Stimulated activated effector memory CD8-positive, alpha-beta T cell treated with anti-CD3 and anti-CD28 coated beads, Interleukin-12 subunit alpha, Interleukin-12 subunit beta, amount 100 ng/mL, for 72 hours (primary cell): ENCODE measurements at places on chromosomes 16 and 17.

GRCh38 chr17:33525186-33525585 lies 232.1 kb upstream of the ASIC2 start:
- no peak for DNase-seq

DNA sequence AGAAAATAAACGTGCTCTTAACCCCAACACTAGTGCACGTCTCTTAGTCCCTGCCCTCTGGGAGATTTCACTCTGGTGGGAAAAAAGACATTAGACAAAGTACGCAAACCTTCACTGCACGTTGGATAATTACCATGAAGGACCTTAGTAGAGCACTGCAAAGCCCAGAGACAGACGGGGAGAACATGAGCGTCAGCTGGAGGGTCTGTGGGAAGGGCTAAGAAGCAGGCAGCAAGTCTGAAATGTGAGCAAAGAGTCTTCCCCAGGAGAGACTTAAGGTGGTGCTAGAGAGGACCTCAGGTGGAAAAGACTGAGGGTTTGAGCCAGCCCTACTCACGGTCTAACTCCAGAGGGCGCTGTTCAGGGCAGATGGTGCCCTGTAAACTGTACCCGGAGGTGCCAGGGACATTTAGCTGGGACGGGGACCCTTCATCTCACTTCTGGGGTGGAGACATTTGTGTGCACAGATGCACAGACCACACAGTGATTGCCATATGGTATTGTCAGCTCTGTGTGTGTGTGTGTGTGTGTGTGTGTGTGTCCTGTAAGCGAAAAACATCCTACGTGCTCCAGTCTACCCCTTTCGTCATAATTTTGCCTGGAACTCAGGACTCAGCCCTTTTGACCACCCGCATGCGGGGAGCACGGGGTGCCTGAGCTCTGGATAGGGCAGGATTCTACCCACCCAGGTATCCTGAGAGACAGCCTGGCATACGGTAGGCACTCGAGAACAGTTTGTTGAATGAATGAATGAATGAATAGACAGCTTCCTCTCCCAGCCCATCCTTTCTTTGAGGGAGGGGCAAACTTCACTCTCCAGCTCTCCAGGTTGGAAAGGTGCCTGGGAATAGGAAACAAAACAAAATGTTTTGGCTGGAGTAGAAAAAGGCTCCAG lies 10.1 kb upstream of the STAC2 start:
- peak; percentile 72 for DNase-seq

DNA sequence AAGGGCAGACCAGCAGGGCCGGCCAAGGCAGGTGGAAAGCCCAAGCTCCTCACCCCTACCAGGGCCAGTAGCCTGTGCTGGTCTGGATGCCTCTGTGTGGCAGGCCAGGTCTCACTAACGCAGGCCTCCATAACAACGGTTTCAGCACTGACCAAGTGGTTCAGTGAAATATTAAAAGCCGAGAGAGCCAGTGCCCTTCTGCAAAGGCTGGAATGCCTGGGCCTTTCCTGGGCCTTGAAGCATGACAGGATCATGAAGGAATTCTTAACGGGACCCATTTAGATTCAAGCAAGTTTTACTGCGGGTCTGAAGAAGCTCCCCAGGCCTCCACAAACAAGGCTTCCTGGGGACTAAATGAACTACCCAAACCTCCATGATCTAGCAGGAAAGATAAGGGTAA lies 16.3 kb downstream of the ADAD2 start:
- no peak for DNase-seq

- no peak for DNase-seq
Observed at GRCh38 chr17:57154921-57155320, 69.9 kb downstream of the AKAP1 start.

GRCh38 chr16:81837312-81837751 lies 58.2 kb downstream of the PLCG2 start:
- no peak for DNase-seq

- no peak for DNase-seq
Observed at GRCh38 chr17:70276906-70277305, 107.6 kb downstream of the KCNJ2 start.

DNA sequence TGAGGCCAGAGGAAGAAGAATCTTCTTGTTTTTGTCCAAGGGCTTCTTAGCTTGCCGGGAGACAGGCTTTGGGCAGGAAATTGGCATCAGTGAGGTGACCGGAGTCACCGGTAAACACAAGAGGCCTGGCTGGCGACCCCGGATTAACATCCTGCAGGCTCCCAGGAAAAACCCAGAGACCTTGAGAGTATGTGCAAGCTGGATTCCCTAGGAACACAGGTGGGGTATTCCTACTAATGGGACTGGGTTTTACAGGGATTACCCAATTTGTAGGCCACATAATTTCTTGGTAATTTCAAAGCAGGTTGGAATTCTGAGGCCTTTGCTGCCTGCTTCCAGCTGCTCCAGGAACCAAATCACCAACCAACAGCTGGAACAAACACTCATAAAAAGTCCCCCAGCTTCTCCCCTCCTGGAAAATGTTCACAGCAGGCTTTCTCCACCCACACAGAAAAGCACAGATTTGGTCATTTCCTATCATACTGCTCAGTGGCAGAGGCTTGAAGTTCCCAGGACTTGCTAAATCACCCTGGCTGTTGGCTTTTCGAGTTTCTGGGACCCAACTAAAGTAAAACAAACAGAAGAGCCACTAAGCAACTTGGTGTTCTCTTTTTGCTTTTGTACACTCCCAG lies 258.8 kb downstream of the IRF8 start:
- no peak for DNase-seq

DNA sequence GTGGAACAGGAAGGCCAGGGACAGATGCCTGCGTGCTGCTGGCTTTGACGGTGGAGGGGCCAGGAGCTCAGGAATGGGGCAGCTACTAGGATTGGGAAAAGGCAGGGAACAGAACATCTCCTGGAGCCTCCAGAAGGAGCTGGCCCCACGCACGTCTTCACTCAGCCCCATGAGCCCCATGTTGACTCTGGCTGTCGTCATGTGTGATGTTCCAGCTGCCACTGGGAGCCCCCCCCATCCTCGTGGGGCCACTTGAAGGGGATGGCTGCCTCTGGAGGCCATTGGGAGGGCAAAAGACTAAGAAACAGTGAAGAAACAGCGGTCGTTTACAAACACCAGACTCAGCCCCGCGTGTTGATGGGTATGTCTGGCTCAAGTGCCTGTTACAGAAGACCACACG lies 18.5 kb upstream of the APRT start:
- no peak for DNase-seq

DNA sequence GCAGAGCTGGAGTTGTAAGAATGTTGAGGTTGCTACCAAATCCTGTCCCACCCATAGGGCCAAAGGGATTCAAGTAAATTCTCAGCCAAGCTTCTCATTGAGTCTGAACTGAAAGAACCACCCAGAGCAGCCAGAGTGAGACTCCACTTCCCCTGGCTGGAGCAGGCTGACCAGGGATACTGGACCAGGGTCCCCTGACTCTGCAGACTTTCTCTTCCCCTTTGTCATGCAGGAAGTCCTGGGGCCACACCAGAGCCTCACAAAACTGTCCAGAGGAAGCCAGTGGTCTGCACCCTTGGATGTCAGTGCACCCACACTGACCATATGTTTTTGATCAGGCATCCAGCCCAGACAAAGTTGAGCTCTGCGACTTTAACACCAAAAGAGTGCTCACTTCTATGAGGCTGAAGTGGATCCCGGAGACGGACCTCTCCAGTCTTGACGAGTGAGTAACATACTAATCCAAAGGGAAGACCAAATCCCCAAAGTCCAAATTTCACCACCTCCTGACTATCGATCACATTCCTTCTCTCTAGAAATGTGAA lies 4.1 kb downstream of the NXN start:
- no peak for DNase-seq

GRCh38 chr17:48427598-48427997 lies 2.4 kb downstream of the SKAP1 start:
- DNase-seq = peak; percentile 78

DNA sequence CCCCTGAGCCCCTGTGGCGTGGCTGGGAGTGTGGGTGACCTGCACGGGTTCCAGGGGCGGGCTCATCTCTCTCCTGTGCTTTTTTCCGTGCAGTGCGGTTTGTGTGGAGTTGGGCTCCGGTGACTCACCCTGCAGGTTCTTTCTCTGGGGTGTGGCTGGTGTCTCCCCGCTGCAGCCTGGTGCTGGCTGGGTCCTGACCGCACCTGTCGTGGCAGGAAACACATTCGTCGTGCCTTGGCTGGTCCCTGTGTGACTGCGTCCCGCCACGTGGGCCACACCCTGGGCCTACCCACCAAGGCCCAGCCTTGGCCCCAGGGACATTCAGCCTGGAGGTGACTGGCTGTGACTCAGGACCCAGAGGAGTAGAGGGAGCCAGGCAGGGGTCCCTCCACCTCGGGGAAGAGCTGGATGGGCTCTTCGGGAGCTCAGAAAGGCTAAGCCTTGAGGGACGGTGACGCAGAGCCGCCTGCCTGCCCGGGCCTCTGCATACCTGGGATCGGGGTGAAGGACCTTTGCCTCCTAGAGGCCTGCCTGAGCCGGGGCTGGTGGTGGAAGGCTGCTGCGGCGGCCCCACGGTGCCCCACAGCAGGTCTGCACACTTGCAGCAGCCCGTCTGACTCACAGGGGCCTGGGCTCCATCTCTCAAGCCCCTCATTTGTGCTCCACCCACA lies 7.8 kb downstream of the TRAF7 start:
- no peak for DNase-seq

- DNase-seq = no peak
Observed at GRCh38 chr17:15929941-15930340, 15.0 kb upstream of the ADORA2B start.

GRCh38 chr16:66701026-66701425 lies 4.5 kb upstream of the CMTM4 start:
- DNase-seq = no peak

DNA sequence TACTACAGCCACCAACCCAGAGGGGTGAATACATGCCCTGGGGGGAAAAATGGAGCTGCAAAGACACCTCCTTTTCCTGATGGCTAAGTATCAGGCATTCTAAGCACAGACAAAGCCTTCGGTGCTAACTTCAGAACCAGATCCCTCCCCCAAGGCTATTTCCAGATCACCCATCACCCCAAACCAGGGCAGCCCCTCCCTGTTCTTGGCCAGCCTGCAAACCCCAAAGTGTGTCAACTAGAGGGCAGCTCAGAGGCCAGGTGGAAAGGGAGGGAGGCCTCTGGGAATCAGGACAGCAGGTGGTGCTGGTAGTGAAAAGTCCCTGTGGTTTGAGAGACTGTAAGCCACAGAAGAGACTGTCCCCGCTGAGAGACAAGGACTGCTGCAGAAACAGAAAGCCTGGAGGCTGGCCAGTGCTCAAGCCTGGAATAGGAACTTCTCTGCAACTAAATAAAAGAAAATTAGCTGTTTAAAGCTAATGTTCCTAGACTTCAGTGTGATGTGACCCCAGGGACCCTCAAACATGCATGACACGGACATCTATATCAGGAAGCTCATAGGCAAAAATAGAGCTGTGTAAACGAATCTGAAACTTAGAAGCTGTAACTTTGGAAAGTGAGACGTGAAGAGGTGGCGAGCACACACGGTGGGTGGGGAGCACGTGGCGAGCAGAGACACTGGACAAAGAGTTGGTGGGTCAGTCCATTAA lies 9.1 kb downstream of the TUBG1 start:
- no peak for DNase-seq

DNA sequence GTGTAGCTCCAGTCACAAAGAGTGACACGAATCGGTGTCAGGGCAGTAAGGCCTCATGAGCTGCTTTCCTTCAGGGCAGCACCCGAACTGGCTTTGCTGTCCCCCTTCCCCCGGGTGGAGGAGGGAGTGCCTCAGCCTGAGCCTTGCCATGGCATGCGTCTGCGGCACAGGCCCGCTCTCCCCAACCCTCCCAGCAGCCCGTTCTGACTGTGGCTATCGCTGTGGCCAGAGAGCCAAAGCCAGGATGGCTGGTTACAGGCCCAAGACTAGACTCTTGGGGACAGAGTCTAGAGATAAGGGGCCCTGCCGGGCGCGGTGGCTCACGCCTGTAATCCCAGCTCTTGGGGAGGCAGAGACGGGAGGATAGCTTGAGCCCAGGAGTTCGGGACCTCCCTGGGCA lies 25.9 kb downstream of the CLUH start:
- DNase-seq = no peak

GRCh38 chr17:74641224-74641957 lies 17.9 kb upstream of the CD300E start:
- DNase-seq = no peak

DNA sequence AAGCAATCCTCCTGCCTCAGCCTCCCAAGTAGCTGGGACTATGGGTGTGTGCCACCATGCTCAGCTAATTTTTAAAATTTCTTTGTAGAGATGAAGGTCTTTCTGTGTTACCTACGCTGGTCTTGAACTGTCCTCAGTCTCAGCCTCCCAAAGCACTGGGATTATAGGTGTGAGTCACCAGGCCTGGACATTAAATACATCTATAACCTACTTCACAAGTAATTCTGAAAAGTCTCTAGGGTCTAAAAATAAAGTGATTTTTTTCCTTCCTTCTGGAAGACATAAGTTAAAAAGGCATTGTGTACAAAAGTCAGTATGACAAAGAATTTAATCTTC lies 118.3 kb downstream of the PARN start:
- DNase-seq = no peak

- DNase-seq = no peak
Observed at GRCh38 chr17:4648741-4649140, 7.3 kb upstream of the ALOX15 start.

DNA sequence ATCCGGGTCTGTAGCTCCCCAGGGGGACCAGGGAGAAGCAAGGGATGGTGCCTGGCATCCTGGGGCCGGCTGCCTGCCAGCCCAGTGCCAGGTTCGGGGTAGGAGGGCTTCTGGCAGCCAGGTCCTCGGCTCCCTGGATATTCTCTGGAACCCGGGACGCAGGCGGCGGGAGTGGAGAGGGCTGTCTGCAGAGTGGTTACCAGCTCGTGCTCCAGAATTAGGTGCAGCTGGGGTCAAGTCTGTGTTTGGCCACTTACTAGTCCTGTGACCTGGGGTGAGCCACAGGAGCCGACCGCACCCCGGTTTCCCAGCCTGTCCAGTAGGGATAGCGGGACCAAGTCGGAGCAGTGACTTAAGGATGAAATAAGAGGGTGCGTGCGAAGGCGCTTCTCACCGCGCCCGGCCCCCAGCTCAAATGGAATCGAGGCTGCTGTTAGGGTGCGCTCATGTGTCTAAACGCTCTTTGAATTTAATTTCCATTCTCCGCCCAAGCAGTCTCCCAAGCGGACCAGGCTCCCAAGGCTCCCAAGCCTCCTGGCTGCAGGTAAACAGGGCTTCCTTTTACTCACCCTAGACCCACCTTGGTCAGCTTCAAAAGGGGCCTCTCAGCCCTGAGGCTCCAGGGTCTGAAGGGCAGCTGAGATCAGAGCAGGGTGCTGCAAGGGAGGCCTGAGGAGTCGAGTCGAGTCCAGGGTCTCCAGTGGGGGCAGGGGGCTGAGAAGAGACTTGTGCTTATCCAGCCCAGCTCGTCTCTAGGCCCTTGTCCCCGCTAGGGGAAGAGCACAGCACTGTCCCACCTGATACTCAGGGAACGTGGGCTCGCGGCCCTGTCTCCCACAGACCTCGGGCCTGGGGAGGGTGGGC lies 28.3 kb upstream of the ZNF469 start:
- no peak for DNase-seq

- no peak for DNase-seq
Observed at GRCh38 chr17:4550534-4551039, 4.6 kb downstream of the MYBBP1A start.
